ENCODE measurements at places on chromosomes 1 and 21.
A peak's percentile ranks its signal among the peaks of the same experiment; 100 is the strongest.

DNA sequence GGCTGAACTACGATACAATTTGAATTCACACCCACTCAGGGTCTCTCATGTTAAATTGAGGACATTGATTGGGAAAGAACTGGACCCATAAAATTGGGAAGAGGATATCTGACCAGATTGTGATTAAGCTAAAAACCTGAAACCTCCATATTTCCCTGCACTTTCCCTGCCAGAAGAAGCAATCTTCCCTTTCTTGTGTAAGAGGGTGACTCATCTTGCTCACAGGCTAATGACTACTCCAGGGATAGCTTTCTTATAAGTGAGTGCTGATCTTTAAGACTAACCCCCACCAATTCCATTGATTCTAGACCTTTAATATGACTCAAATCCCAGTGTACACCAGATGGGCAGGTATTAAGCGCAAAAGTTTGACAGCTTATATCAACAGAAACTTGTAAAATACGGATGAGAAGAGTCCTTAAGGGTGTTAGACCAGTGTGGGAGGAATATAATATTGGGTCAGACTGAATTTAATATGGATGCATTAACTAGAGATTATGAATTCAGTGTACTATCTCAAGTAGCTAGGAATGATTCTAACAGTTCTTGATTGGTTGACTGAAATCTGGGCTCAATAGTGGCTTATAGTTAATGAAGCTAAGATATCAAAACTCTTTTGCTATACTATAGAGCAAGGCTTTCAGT, 12.1 kb upstream of the SGIP1 start:
- DNase-seq = peak; percentile 76

- DNase-seq = no peak
Observed at GRCh38 chr1:54777431-54777830, 13.1 kb upstream of the PARS2 start.

DNA sequence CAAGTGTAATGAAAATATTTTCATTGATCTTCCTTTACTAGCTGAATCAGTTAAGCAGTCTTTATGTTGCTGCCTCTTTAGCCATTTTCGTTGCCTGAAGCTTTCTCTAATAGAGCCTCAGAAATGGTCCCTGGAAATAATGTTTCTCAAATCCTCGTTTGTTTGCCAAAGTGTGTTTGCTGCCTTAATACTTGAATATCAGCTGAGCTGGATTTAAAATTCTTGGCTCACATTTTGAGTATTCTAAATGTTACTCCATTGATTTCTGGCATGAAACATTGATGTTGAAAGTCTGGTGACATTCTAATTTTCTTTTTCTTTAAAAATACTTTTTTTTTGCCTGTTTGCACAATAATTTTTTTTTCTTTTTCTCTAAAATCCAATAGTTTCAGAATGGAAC, 84.6 kb upstream of the SERBP1 start:
- peak; percentile 0 for DNase-seq

GRCh38 chr1:119310301-119310700, 58.3 kb upstream of the HAO2 start:
- no peak for DNase-seq

DNA sequence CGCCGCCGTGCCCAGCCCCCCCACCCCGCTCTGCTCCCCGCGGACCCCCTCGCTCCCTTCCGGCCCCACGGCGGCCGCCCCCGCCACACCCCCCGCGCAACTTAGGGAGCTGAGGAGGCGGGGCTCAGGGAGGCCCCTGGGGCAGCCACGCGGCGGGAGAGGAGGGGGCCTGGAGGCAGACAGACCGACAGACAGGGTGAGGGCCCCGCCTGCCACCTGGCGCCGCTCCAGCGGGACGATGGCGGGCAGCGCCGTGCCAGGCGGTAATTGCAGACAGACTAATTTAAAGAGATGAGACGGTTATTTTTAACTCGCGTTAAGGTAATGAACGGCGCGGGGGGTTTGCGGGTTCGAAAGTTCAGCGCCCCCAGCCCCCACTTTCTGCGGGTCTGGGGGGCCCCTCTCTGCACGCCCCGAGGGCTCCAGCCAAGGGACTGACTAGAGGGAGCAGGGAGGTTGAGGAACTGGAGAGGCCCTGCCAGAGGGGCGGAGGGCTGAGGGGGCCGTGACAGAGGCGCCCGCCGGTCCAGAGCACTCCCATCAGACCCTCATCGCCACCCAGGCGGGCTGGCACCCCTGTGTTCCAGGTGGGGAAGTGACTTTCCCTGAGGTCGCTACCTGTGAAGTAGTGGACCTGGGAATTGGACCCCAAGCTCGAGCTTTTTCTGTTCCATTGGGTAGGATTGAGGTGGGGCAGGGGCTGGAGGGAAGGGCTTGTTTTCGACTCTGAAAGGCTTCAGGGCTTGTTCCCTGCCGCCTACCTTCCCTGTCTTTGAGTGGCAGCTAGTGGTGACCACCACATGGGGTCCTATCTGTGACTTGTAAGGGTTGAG, 5.4 kb downstream of the FOXO6 start:
- no peak for DNase-seq

DNA sequence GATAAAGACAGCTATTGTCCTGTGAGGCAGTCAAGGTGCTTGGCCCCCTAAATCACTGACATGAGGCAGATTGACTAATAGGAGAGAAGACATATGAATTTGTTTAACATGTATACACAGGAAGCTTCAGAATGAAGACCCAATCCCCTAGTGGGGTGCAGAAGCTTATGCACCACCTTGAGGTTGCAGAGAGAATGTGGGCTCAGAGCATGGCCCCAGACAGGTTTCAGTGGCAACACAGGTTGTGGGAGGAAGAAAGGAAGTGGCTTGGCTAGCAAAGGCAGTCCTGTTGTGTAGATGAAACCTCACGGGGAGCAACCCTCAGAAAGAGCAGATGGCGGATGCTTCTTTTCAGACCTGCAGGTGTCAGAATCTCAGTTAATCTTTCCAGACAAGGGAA, 37.0 kb upstream of the PARP1 start:
- no peak for DNase-seq

DNA sequence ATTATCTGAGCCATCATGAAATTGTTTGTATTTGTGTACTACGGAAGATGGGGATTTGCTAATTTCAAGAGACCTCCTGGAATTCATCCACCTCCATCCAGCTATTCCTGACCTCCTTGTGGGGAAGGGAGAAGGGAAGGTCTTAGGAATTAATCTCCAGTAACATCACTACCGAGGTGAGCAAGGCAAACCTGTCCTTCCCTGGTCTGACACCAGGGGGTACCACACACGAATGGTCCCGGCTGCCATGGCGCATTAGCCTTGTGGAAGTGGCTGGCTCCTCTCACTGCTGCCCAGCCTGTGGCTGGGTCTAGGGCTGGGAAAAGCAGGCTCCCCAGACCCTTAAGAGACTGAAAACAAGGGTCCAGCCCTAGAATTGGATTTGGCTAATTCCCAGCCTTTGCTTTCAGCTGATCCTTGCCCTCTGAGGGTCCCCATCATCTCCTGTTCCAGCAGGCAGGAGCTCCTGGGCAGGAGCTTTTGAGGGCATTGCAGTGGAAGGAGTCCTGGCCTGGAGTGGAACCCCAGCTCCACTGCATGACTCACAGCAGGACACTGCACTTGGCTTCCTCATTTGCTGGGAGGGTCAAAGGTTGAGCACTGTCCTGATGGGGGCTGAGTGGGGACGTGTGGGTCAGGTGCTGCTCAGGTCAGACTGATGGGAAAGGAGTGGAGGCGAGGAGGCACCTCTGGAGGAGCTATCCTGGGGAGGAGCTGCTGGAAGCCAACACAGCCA, 34.8 kb downstream of the RIMS3 start:
- DNase-seq = peak; percentile 37

DNA sequence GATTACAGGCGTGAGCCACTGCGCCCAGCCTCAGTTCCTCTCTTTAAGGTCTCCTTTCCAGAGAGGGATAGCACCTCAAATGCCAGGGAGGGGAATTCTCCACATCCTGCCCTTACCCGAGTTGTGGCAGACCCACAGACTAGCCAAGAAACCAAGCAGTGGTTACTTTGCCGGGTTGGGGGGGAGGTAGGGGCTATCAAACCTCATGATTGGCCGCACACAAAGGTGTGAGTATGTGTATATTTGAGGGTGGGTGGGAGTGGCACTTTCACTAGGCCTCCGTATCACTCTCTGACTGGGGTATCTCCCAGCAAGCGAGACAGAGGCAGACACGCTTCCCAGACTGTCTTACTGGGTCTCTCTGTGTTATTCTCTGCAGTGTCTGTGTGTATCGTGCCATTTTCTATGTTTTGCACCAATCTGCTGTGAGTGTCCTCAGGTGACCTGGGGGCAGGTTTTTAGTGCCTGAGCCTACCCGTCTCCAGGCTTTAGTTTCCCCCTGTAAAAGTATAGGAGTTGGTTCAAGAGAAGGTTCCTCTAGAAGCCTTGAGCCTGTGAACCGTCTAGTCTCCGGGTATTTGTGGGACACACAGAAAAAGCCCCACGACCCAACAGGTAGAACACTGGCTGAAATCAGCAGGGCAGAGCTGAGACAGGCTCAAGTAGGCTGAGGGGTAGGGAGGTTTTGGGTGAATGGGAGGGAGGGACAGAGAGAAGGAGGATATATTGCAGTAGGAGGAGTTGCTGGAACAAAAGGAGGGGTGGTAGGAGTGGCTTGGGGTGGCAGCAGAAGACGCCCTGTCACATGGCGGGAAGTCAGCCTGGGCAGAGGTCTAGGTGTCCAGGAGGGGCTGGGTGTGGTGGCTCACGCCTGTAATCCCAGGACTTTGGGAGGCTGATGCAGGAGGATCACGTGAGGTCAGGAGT, 10.3 kb downstream of the LMNA start:
- peak; percentile 35 for DNase-seq

- peak; percentile 93 for DNase-seq
Observed at GRCh38 chr1:178417858-178418257, 78.9 kb downstream of the CLEC20A start.

- DNase-seq = peak; percentile 53
Observed at GRCh38 chr1:58815686-58816071, 31.8 kb upstream of the JUN start.

GRCh38 chr1:46394108-46394871, at the start of gene FAAH:
TSS of gene FAAH (plus strand) at chr1:46394317. CDS start at chr1:46394349, 32 bp downstream.
- peak; percentile 34 for DNase-seq

- no peak for DNase-seq
Observed at GRCh38 chr1:1197551-1198422, 8.6 kb downstream of the TNFRSF18 start.

DNA sequence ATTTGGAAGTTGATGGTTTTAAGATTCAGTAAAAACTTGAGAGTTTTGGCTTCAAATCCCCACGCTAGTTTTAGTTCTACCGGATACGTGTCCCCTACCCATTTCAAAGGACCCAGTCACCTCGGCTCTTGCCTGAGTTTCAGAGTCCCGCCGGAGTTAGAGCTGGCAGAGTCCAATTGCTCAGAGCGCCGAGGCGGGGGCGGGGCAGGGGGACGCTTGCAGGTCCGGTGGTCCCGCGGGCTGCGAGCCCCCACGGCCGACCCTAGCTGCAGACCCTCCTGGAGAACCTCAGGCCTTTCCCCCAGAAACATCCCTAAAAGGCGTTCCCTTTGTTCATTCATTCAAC, 765 bp upstream of the VPS45 start:
- no peak for DNase-seq

DNA sequence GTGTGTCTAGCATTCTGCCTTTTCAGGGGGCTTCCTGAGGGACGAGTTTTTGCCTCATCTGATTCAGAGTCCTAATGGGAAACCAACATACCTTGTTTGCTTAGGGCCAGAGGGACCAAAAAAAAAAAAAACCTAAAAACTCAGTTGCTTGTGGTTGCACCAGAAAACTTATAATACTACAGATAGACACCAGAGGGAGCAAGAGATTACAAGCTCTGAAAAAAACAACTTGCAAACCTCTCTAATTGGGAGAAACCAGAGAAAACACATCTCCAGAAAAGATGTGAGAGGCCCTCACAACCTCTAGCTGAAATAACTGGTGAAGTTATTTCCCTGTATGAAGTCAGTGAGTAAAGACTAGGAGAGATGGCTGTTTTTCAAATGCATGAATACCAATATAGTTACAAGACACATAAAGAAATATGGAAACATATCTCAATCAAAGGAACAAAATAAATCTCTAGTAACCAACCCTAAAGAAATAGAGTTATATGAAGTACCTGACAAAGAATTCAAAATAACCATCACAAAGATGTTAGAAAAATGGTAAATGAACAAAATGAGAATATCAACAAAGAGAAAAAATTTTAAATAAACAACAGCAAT, 233.7 kb upstream of the NFIA start:
- DNase-seq = peak; percentile 52

- no peak for DNase-seq
Observed at GRCh38 chr1:77218477-77219165, 609 bp downstream of the PIGK start.

- DNase-seq = no peak
Observed at GRCh38 chr1:79262745-79263258, 256.3 kb upstream of the ADGRL4 start.

GRCh38 chr1:54519709-54520108, 28.3 kb upstream of the ACOT11 start:
- DNase-seq = no peak

DNA sequence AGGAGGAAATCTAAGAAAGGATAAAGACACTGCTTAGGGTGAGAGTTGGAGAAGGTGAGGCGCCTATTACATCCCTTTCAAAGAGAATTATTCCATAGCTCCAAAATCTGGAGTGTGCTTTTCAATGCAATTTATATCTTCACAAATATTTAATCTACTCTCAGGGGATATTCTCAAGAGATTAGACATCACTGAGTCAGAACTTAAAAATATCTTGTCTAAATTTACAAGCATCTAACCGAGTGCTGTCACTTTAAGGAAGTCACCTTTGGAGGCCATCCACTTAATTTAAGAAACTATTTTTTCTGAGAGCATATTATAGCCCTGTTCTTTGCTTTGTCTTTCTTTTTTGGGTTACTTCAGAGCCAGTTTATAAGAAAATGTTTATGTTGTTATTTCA, 134.6 kb downstream of the TNFSF18 start:
- no peak for DNase-seq

GRCh38 chr1:164753521-164754077, 194.6 kb downstream of the PBX1 start:
- no peak for DNase-seq

DNA sequence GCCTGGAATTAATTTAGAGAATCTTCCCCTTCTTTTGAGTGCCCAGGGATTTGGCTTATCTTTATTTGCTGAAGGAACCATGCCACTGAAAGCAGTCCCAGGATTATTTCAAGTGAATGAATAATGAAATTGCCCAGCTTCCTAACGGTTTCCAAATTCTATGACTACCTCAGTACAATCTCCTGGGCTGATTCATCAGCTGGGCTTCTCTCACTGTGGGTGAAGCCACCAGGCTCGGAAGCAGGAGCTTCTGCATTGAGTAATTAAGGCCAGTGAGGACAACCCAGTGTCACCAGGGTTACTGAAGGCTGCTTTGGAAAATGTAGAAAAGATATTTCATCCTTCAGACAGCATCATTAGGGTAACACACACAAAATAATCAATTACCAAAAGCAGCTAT, 169.8 kb downstream of the DAB1 start:
- no peak for DNase-seq

GRCh38 chr1:119045096-119045746, 57.1 kb upstream of the TBX15 start:
- no peak for DNase-seq

- DNase-seq = no peak
Observed at GRCh38 chr21:44370786-44371410, 17.5 kb downstream of the TRPM2 start.

All from suppressor macrophage treated with lipopolysaccharide for 1 hour (primary cell).